Neural crest cell (in vitro differentiated cells): ENCODE measurements at places on chromosomes 7 and 10. TPM values are rescaled to one million over a fixed set of nuclear protein-coding genes. Genes with fewer than 3 reads are reported as not detected.

Gene CHAT
- total RNA-seq = 2.7 and 3.3 TPM in 2 replicates

Gene HUS1
- total RNA-seq = 43.1 and 47.0 TPM in 2 replicates

Gene NACAD
- 7.2 and 9.7 TPM in 2 replicates for total RNA-seq

Gene KIAA1217
- total RNA-seq = 8.8 and 10.5 TPM in 2 replicates

Gene SLC35G1
- 10.7 and 11.9 TPM in 2 replicates for total RNA-seq

Gene LGI1
- 22.6 and 23.6 TPM in 2 replicates for total RNA-seq
